ENCODE measurements at places on chromosomes 2 and 18. TPM values are rescaled to one million over a fixed set of nuclear protein-coding genes. Genes with fewer than 3 reads are reported as not detected.

DNA sequence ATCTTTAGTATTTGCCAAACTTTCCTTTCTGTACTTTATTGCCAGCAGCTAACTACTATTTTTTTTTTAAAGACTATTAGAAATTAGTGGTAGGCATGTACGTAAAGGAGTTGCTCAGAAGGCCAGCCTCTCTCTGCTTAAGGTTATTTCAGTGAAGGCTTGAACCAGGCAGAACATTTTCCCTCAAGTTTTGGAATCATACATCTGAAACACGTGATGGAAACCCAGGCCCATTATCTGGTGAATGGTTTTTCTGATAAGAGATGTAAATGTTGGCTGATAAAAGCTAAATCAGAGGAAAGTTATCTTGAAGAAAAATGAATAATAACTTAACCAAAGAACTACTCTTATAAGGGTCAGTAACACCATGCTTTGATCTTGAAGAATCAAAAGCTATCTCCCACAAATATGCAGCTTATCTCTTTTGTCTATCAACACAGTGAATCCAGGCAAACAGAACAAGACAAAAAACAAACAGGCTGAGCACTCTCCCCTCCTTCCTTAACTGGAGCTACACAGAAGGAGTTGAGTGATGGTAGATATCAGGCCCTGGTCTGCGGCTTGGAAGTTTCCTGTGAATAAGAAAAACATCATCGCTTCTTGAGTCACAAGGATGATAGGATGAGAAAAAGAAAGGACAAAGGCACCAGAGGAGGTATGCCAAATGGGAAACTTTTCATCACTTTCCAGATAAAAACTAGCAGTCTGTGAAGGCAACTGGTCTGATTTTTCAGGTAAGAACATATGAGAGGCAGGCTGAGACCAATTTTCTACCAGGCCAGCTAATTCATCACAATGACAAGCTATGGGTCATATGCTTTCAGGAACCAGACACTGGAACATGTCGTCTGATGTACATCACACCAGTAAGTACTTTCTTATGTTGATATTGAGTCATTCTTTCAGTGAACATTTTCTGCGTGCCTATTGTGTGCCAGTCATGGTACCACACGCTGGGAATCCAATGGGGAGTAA is 88.4 kb upstream of the STK17B start:
- DNase-seq = no peak

The LAMA3 gene
- 48.4 TPM for total RNA-seq

GRCh38 chr2:195343540-195343939 is 313.5 kb upstream of the SLC39A10 start:
- no peak for DNase-seq

- DNase-seq = no peak
Observed at GRCh38 chr2:220717283-220717682, 854.8 kb downstream of the EPHA4 start.

DNA sequence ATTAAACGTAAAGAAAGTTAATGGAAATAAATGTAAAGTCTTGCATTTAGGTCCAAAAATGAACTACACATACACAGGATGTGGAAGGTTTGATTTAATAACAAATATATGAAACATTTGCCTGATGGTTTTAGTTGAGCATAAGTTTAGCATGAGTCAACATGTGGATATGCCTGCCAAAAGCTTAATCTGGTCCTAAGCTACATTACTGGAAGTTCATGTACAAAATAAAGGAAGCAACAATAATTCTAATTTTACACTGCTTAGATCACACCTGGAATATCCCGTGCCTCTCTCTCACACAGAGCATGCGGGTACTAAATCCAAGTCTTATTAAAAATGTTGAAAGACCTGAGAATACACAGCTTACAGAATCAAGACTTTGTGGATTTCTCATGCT is 276.5 kb upstream of the NRP2 start:
- DNase-seq = no peak

- no peak for DNase-seq
Observed at GRCh38 chr2:178910005-178910404, 102.8 kb upstream of the TTN start.

The CAMKMT gene
- total RNA-seq = 12.6 TPM

The MPPE1 gene
- 39.6 TPM for total RNA-seq

GRCh38 chr18:27719680-27720079 is 457.2 kb downstream of the CDH2 start:
- no peak for DNase-seq
